ENCODE measurements at places on chromosomes 6 and 20. TPM values are rescaled to one million over a fixed set of nuclear protein-coding genes. Genes with fewer than 3 reads are reported as not detected.

- no peak for DNase-seq
Observed at GRCh38 chr6:57102976-57103375, 13.0 kb downstream of the ZNF451 start.

GRCh38 chr20:57231161-57231560 is 35.3 kb downstream of the BMP7 start:
- no peak for DNase-seq

DNA sequence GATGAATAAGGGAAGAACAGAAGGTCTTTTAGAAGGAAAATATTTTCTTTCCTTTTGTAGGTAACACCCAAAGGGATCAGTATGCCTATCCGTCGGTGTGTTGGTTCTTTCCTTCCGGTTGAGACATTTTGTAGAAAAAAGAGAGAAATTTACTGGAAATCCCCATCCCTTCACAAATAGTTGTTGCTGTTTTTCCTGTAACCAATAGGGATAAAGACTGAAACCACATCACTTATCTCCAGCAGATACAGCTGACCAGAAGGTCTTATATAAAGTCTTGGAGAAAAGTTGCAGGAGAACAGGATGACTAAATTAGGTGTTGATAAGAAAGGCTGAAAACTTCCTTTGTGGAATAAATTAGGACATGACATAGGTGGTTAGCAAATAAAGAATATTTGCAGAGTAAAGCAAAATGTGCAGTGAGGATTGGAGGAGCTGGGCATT is 14.8 kb upstream of the HLA-DRB1 start:
- no peak for DNase-seq

TMEM217 gene
- total RNA-seq = 2.7 TPM

PRKN gene
- total RNA-seq = 17.3 TPM

All from aorta (tissue), 5 donors.